ENCODE measurements at places on chromosomes 3 and 15. TPM values are rescaled to one million over a fixed set of nuclear protein-coding genes. Genes with fewer than 3 reads are reported as not detected.

Gene TMC3
- total RNA-seq = not detected

Gene LRRC31
- total RNA-seq = not detected

GRCh38 chr3:151491525-151491924 is 30.7 kb upstream of the IGSF10 start:
- DNase-seq = no peak

Gene DNAJA4
- total RNA-seq = 0.18 TPM

Gene POLQ
- total RNA-seq = 5.0 TPM

DNA sequence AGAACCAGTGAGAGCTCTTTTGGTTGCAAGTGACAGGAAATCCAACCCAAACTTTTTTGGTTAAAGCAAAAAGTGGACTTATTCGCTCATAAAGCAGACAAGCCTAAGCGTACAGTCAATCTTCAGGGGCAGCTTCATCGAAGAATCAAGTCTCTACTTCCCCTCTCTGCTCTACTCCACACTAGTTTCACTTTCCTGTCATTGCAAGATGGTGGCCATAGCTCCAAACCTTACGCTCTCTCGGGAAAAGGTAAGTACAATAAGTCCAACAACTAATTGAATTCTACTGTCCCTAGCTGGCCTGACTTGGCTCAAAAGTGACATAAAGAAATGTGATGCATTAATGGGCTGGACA is 24.9 kb upstream of the ZNF710 start:
- no peak for DNase-seq

DNA sequence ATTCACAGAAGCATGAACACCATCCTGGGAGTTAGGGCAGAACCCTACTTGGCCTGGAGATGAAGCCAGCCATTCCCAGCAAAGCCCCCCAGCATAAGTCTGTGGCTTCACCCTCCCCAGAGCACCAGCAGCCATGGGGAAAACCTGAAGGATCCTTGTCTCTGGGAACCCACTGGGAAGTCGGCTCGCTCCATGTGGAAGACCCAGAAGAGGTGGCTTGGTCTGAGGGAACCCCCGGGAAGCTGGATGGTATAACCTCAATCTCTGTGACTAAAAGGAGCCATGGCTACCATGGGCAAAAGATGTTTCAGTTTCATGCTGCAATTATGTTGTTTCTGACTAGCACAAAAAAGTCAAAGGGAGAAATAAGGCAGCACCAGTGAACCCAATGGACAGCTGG is 11.8 kb upstream of the RPUSD3 start:
- no peak for DNase-seq

Gene TUSC7
- total RNA-seq = not detected

- no peak for DNase-seq
These were observed 65.8 kb downstream of the CADPS start for GRCh38 chr3:62809369-62809768.
